ENCODE measurements at places on chromosomes 5 and 9.

DNA sequence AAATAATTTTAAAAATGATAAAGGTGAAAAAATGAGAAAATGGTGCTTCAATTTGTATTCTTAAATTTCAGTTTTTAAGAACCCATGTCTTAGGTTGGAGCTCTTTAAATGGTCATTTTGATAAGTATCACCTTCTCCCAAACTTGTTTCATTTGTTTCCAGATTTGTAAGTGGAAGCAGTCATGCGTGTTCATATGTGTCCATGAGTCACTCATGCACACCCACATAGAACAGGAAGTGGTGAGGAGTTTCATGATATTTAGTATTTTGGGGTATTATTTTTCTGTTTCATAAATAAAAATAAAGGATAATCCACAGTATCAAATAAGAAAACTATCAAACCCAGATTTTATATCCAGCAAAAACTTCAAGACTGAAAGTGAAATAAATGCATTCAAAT is 570.4 kb upstream of the ST8SIA4 start:
- no peak for DNase-seq

DNA sequence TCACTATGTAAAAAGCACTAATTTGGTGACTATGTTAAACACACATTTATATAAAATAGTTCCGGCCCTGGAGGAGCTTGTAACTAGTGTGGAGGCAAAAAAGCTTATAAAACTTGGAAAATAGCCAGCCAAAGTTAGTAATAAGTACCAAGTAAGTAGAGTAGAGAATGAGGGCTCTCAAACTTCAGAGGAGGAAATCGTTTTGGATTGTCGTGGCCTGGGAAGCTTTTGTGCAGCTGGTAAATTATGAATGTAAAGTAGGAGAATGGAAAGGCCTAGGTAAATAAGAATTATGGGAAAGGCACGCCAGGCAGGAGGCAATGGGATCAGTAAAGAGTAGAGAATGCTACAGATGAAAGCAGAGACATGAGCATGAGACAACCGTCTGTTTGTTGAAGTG is 832.7 kb upstream of the ZNF608 start:
- DNase-seq, result no peak

DNA sequence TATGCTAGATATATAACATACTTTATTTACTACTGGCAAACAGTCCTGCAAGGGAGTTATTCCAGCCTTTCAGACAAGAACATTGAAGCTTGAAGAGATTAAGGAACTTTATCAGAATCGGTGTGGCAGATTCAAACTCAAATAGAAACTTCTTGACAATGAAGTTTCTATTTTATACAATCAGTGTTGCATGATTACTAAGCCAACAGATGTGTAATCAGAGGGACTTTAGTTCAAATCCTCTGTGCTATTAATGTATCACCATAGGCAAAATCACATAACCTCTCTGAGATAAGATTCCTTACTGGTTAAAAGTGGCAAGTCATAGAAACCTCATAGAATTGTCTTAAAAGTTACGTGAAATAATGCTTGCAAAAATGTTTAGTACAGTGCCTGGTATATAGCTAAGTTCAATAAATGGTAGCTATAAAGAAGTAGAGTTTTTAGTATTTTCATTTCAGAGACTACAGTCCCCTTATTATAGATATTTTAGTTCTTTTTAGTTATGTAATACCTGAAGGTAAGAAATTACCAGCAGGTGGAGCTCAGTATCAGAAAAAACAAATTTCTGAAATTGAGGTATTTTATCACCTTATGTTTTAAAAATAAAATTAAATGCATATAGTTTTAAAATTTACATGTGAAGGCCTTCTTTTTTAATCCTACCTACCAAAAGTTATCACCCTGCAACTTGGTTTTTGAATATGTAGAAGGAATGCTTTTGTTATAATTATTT is 172.1 kb downstream of the FER start:
- no peak for DNase-seq

- no peak for DNase-seq
Measured at GRCh38 chr9:20256284-20256948, 365.9 kb downstream of the MLLT3 start.

DNA sequence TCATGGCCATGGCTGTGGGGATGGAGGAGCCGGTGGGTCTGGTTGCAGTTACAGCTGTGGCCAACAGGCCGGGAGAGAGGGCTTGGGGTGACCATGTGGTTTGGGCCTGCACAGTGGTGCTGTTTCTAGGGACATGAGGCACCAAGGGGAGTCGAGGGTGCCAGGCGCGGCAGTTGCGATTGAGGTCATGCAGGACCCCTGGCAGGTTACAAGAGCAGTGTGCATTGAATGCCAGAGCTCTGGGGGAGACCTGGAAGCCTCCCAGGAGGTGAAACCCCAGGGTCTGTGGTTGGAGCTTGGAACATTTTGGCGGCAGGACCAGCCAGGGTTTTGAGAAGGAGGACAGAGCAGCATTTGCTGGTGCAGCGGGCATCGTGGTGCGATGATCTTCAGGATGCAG is 21.7 kb downstream of the RXRA start:
- DNase-seq, result no peak

GRCh38 chr9:85038824-85039608 is 369.5 kb downstream of the NTRK2 start:
- no peak for DNase-seq

- no peak for DNase-seq
Measured at GRCh38 chr5:139417214-139417613, 13.3 kb upstream of the SPATA24 start.

GRCh38 chr9:37730256-37730655 is 23.3 kb upstream of the TRMT10B start:
- no peak for DNase-seq

DNA sequence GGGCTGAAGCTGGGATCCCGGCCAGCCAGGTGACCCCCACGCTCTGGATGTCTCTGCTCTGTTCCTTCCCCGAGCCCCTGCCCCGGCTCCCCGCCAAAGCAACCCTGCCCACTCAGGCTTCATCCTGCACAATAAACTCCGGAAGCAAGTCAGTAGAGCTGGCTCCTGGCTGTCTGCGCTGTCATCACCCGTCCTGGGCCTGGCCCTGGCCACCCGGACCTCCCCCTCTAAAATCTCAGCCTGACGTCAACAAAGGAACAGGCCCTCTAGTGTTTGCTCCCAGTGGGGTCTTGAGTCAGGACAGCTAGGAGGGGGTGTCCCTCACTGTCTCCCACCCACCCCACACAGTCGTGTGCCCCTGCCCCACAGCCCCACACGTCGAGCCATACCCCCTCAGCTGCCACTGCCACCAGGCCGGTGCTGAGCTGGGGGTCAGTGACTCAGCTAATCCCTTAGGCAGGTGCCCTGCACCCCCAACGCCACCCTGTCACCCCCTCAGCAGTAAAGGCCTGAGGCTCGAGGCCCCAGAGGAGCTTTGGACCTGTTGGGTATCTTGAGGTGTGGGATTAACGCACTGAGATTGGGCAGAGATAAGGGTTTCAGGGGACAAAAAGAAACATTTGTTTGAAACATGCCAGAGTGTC is 1.1 kb upstream of the LCNL1 start:
- no peak for DNase-seq

DNA sequence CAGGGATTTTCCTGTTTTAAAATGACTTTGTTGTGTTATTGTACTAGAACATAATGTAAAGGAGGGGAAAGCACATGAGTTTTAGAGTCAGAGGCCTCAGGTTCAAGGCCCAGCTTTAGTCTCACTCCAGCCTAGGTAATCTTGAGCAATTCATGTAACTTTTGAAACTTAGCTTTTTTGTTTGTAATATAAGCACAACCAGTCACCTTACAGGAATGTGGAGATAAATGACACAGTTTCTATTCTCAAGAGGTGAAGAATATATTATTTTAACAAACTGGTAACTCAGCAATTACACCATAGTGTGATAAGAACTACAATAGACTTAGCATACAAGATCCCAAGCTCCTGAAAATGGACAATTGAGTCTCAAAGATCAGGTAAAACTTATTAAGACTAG is 51.2 kb downstream of the ADAMTS19 start:
- DNase-seq, result no peak

GRCh38 chr9:38227656-38228055 is 158.6 kb upstream of the SHB start:
- DNase-seq, result no peak

DNA sequence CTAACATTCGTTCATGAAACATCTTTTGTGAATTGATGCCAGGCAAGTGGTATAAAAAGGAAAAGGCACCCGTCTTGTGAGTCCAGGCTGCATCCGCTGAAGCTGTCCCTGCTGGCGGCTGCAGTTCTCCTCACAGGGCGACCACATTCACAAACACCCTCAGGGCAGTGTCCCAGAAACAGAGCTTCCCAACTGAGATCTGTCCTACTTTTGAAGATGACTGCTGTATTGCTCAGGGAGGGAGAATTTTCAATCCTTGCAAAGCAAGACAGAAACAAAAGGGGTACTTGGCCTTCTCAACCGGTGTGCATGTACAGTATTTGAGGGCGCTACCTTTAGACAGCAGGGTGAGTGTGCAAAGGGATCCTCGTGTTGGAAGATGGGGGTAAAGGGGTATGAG is 316.1 kb downstream of the GADD45G start:
- DNase-seq, result no peak

DNA sequence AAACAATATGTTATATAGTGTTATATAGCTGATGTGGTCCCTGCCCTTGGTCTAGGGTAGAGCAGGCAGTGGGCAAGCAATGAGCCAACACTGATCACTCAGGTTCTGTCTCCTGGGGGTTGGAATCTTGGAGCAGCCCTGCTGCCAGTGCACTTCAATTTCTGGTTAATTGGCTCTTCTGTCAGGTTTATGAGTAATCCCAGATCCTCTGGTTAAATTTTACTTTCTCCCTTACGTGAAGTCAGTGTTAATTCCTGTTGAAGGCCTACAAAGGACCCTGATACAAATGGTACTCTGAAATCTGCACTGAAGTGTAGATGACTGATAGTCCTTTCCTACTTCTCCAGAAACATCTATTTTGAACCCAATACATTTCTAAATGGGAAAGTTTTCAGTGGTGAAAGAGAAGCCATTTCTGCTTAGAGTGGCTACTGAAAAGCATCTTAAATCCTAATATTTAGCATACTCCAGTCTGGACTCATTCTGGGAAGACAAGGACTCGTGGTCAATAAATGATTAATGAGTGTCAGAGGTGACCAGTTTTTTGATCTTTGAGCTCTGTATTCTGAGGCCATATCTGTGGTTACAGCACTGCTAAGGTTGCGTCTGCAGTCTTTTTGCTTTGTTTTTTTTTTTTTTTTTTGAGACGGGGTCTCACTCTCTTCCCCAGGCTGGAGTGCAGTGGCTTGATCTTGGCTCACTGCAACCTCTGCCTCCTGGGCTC is 442.4 kb downstream of the KIF4B start:
- DNase-seq, result no peak

GRCh38 chr9:109088221-109088620 is 31.5 kb downstream of the TMEM245 start:
- DNase-seq, result no peak

- DNase-seq, result no peak
Measured at GRCh38 chr5:34625246-34625645, 30.9 kb upstream of the RAI14 start.

DNA sequence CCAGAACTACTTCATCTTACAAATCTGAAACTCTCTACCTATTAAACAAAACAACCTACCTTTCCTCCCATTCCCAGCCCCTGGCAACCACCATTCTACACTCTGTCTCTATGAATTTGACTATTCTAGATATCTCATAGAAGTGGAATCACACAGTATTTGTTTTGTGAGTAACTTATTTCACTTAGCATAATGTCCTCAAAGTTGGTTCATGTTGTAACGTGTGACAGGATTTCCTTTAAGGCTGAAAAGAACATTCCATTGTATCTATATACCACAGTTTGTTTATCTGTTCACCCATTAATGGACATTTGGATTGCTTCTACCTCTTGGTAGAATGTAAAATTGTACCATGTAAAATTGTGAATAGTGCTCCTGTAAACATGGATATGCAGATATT is 70.1 kb upstream of the NXNL2 start:
- no peak for DNase-seq

DNA sequence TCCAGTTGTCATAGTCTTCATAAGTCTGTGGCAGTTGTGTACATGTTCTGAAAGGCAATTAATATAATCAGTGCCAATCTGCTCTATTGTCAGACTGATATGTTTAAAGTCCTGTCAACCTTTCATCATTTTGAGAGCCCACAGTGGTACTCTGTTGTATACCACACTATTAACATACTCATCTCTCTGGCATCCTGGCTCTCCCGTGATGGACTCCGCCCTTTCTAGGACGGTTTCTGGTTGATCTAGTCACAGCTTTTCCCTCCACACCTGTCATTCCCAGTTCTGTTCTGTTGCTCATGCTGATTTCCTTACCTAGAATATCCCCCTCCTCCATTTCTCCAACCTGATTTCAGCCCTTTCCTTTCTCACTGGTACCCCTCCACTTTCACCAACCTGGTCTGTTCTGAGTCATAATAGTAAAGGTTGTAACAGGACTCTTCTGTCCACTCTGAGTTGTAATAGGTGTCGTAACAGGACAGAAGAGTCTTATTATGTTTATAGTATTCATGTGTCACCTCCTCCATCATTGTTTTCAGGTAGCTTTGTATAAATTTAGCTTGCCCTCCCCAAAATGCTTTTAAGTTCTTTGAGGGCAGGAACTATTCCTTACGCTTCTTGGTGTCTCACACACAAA is 4.1 kb downstream of the PTCD2 start:
- no peak for DNase-seq

GRCh38 chr5:122442938-122443337 is 130.9 kb downstream of the SNCAIP start:
- no peak for DNase-seq

DNA sequence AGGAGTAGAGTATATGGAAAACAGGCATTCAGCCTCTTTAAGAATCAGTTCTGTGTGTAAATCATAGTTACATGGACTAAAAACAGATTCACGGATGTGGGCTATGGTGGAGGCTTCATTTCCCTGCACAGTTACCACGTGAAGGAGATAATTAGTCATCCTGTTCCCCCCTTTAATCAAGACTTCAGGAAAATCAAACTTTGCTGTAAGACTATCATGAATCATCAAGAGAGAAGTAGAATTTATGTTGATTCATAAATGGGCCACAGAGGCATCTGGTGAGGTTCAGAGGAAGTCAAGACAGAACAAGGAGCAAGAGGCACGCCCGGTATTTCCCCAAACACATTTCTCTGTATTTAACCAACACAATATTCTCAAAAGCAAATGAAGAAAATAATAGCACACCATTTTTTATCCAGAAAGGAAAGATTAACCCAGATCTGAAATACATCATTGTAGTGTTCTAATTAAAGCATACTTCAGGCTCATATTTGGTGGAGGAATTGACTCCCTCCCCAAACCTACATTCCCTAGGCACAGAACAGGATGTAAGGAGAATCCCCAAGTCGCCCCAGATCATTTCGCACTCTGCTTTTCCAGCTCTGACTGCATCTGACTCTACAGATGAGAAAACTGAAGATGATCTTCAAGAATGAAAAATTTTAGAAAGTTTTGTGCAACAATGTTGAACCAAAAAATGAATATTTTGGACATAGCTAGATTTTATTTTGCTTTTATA is 175.8 kb upstream of the GAS1 start:
- DNase-seq, result no peak

GRCh38 chr5:61186634-61187033 is 24.4 kb upstream of the SMIM15 start:
- no peak for DNase-seq

- no peak for DNase-seq
Measured at GRCh38 chr5:72625332-72625731, 118.1 kb upstream of the ZNF366 start.

All from esophagus squamous epithelium (tissue), 5 donors.